Transverse colon (tissue), 4 donors: ENCODE measurements at places on chromosomes 5 and 9. TPM values are rescaled to one million over a fixed set of nuclear protein-coding genes. Genes with fewer than 3 reads are reported as not detected.

The SLC6A7 gene
- 19.5 TPM for total RNA-seq

The IL7R gene
- total RNA-seq, result 9.1 TPM

The MCIDAS gene
- total RNA-seq, result 0.95 TPM

DNA sequence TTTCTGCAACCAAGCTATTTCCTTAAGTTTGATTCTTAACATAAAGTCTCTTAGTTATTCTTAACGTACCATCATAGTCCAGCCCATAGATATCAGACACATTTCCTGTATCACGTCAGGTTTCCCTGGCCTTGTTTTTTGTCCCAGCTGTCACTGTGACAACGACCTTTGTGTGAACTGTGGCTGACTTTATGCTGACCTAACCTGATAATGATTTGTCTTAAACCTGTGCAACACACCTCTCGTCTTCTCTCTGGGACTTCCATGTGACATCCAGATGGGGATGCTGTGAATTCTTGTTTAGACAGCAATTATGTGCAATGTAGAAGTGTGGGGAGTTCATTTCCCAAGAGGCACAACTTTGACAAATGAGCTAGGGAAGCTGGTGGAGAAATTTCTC lies 662.8 kb downstream of the PTPRD start:
- H3K36me3 ChIP-seq, result no peaks in the 10 kb centered on the region
- no peaks in the 10 kb centered on the region for H3K27me3 ChIP-seq
- H3K4me1 ChIP-seq, result no peaks in the 10 kb centered on the region

GRCh38 chr9:72119853-72120252 lies 29.4 kb upstream of the GDA start:
- no peak for DNase-seq
- H3K36me3 ChIP-seq, result no peaks in the 10 kb centered on the region
- peaks cover 23% of the 10 kb centered on the region for H3K4me1 ChIP-seq
- H3K27me3 ChIP-seq, result no peaks in the 10 kb centered on the region
- H3K27ac ChIP-seq, result no peak overlapping the region

- H3K27ac ChIP-seq, result no peak overlapping the region
- H3K36me3 ChIP-seq, result no peaks in the 10 kb centered on the region
- DNase-seq, result no peak
- H3K4me1 ChIP-seq, result no peaks in the 10 kb centered on the region
- no peaks in the 10 kb centered on the region for H3K27me3 ChIP-seq
Measured at GRCh38 chr5:167770461-167770860, 521.0 kb upstream of the WWC1 start.
